ENCODE measurements at places on chromosomes 6 and 20.

GRCh38 chr6:70507161-70507560 lies 59.6 kb upstream of the SDHAF4 start:
- no peak for DNase-seq

GRCh38 chr6:161091972-161092701 lies 100.6 kb downstream of the MAP3K4 start:
- DNase-seq = no peak

DNA sequence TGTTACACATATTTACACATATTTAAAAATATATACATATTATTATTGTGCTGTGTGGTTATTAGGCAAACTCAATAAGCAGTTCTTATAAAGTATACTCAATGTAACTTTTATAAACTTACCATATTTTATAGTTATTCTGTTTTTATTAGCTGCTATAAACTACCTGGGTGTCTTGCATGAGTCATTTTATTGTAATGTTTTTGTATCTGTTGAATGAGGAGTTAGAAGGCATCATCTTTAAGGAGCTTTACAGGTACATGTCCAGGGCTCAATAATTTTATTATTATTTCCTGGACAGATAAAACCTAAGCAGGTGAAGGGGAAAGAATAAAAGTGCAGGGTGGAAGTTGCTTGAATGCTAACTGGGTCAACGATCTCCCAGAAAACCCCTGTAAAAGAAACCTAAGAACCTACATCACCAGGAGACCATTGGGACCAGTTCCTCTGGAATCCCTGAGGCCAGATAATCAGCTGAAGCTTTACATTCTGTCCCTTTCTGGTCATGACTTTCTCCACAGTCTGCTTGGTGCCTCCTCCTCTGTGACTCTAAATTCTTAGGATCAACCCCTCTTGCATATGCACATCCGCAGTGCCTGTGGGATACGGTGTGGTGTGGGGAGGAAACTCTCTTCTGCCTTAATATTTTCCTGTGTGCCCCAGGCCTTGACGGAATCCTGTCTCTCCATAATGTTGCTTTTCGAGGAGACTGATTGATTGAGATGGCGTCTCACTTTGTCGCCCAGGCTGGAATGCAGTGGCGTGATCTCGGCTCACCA lies 38.0 kb downstream of the TRIM38 start:
- DNase-seq = no peak

DNA sequence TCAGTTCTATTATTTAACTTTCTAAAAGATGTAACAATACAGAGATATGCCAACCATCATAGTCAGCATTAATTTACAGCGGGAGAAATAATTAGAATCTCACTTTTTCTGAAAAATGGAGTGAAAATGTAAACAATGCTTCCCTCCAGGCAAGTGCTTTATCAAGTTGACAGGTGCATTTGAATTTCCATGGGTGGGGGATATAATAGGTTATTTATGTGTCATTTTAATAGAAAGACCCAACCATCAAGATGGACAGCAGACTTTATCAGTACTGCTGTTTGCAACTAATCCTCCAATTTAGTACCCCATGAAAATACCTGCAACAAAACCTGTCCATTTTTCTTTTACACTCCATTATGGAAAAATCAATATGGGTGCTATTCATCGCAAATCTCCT lies 780.1 kb downstream of the TFAP2A start:
- DNase-seq = no peak

DNA sequence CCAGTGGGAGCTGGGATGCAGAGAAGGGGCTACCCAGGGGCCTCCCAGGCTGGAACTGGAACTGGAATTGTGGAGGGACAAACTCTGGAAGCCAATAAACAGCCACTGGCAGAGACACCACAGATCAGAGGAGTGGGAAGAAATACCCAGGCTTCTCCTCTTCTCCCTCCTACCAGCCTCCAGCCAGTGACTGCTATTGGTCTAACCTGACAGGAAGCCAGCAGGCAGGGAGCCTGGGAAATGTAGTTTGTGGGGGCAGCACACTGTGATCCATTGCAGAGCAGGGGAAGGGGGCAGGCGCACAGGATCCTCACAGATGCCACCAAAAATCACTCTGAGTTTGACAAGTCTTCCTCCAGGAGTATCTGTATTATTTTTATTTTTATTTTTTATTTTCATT lies 12.1 kb upstream of the MLN start:
- DNase-seq = no peak

DNA sequence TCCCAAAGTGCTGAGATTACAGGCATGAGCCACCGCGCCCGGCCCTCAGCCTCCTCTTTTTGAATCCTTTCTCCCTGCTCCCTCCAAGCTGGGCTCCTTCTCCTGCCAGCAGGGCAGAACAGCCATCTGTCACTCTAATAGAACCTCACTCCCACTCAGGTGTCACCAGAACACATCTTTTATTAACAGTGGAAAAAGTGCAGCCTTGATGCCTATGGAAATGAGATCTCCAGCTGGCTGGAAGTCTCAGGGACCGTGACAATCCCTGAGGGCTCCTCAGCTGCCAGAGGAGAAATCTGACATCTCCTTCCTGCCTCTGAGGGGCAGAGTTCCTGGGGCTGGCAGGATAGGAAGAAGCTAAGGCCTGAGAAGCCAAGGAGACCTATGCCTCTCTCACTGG lies 28.0 kb downstream of the TMC2 start:
- DNase-seq = no peak

- no peak for DNase-seq
Observed at GRCh38 chr6:90485635-90486277, 101.1 kb downstream of the MAP3K7 start.

DNA sequence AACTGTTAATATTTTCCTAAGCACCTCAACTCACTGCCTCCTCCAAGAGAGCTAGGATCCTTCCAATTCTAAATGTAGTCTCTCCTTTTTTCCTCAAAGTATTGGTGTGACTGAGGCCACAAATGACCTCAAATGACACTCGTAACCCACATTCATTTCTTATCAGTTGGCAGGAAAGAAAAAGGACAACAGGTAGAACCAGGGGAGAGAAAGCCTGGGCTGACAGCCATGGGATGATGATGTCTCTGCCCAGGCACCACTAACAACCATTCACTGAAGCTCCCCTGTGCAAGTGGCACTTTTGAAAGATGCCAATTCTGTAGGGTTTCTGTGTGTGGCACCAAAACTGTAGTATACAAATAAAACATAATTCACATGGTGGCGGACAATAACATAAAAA lies 7.4 kb downstream of the ZBTB24 start:
- no peak for DNase-seq

DNA sequence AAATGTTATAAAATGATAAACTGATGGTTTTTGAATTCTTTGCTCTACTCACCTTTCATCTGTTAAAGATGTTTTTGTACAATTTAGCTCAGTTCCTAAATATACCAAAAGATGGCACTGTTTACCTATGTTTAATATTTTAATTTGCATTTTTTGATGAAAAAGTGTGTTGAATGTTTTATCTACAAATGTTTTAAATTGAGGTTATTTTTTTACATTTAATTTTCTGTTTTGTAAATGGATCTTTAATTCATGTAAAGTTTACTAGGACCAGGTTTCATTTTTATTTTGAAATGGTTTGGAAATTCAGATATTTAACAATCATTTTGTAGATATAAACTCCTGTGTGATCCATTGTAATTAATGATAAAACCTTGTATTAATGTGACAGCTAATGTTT lies 30.0 kb downstream of the CDKAL1 start:
- DNase-seq = peak; percentile 45

DNA sequence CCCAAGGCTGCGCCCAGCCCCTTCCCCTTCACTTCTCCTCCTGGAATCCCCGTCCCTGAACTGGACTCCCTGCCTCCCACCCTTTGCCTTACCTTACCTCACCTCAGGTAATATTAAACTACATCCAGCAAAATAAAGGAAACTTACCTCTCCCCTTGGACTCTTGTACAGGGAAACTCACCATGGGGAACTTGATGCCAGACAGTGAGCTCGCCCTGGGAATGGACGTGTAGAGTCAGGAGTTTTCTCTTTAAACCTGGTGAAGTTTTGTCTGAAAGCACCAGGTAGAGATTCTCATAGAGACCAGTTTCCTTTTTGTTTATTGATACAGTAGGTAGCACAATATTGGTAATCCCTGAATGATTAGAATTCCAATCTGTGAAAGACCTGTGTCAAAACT lies 544 bp upstream of the HLA-C start:
- DNase-seq = no peak

DNA sequence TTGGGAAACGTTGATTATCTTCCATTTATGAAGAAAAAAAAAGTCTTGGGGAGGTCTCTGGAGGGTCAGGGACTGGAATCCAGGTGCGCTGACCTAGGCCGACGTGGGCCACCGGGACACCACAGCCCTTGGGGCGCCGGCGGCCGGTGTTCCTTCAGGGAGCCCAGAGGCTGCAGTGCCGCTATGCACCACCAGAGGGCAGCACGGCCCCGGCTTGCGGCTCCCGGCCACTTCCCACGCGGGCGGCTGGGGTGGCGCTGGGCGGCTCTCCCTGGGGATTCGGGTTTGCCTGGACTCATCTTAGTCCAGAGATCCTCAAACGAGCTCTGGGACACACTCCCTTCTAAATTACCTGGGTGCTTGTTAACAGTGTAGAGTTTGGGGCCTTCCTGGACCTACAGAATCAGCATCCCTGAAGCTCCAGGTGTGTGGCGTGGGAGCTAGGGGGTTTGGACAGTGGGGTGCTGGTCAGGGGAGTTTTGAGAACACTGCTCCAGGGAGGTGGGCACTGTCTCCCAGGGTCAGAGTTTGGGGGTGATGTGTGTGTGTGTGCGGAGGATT lies 23.0 kb upstream of the GTSF1L start:
- DNase-seq = no peak

- no peak for DNase-seq
Observed at GRCh38 chr6:150018846-150019580, 6.3 kb downstream of the RAET1L start.

- no peak for DNase-seq
Observed at GRCh38 chr6:39051399-39052122, 3.0 kb downstream of the GLP1R start.

DNA sequence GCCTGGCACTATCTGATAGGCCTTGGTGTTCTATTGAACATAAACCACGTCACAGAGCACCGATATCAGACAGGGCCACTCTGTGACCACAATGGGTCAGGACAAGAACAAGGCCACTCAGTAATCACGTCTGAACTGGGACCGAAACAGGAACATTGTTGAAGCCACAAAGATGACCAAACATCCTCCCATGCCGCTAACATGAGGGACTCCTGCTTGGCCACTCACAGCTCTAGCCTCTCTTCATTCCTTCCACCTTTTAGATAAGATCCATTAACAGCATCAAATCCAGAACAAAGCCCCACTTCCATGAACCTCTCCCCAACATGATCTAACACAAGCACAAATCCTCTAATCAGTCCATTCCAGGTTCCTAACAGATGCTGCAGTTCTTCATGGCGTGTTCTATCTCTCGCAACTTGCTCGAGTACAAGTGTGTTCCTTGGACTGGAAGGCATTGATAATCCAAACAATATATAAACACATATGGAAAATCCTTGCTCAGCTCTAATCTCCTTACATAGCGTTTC lies 7.4 kb downstream of the SIRT5 start:
- peak; percentile 71 for DNase-seq

- no peak for DNase-seq
Observed at GRCh38 chr6:113425977-113426660, 431.0 kb upstream of the MARCKS start.
